ENCODE measurements at places on chromosomes 2 and 18.

DNA sequence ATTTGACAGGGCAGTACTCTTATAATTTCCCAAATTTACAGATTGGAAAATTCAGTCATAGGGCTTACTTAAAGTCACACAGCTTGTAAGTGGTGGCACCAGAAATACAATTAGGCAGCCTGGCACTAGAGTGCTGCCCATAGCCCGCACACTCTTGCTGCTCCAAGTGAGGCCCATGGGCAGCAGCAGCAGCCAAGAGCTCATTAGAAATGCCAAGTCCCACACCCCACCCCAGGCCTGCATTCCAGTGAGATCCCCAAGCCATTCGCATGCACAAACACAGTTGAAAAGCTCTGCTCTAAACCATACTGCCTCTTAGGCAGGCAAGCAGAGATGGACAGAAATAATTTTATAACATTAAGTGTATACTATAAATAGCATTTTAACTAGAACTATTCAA, 379.3 kb upstream of the PKDCC start:
- DNase-seq = no peak

DNA sequence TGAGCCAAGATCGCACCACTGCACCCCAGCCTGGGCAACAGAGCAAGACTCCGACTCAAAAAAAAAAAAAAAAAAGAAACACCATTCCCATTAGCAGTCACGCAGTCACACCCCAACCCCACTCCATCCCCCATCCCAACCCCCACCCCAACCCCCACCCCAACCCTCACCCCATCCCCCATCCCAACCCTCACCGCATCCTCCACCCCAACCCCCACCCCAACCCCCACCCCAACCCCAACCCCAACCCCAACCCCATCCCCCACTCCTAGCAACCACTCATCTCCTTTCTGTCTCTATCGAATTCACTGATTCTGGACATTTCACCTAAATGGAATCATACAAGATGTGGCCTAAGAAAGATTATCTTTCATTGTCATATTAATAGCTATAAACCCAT, 25.9 kb upstream of the ATP9B start:
- no peak for DNase-seq

- DNase-seq = no peak
These were observed 416.6 kb upstream of the MEX3C start for GRCh38 chr18:51614033-51614432.

DNA sequence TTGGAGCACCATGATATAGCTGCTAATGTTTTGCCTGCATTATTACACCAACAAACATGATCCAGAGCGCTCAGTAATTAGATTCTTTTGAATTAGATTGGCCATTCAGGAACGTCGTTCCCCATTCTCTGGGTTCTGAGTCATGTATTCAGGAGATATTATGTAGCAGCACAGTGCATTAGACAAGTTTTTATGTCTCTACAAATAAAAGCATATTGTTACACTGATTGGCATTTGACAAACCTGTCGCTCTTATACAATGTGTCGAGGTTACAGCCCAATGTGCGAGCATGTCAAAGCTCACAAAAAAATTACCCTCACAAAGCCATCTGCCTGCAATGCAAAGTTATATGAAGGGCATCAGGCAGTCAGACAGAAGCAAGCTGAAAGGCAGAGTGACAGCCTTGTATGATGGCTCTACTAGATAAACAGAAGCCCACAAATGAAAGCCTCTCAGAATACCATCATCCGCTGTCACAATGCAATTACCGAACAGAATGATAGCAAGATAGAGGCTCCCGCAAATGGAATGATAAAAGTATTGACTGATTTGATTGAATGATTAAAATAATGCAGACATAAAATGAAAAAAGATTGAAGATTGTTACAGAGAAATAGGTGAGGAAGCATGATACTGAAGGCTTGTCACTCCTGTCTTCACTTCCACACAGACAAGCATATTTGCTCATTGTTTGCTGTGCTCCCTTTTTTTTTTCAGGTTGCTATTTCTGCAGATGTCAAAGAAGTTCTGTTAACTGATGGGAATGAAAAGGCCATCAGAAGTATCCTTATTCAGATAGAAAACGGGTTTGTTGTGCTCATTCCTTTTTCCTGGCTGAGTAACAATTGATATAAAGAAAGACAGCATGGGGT, 234.6 kb upstream of the SIX3 start:
- DNase-seq = peak; percentile 41

DNA sequence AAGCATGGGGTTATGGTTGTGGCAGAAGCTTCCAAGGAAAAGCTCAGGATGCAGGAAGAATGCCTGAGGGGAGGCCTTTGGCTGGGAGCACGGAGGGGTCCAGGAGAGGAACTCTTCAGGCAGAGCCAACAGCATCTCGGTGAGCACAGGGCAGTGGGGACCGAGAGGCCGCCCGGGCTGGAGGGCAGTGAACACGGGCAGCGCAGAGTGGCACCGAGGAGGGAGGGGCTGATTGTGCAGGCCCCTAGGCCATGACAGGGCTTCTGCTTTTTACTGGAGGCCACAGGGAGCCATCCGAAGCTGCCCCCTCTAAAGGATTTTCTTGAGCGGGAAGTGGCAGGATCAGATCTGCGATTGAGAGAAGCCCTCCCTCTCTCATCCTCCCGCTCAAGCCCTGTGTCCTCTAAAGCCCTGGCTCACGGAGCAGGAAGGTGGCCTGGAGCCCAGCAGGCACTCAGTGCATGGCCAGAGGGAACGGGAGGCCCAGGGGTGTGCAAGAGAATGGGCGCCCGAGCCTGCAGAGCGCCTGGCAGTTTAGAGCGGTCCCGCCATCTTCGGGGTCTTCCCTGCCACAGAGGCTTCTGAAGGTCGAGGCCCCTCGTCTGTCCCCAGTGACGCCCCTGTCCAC, 110.0 kb upstream of the STON1 start:
- DNase-seq = no peak

- no peak for DNase-seq
These were observed 232.7 kb downstream of the MBD2 start for GRCh38 chr18:53991805-53992204.

GRCh38 chr2:11765501-11765900, 19.1 kb downstream of the LPIN1 start:
- no peak for DNase-seq

- no peak for DNase-seq
These were observed 138.9 kb upstream of the APCDD1 start for GRCh38 chr18:10315522-10315921.

- DNase-seq = peak; percentile 15
These were observed 57.9 kb upstream of the KCNE4 start for GRCh38 chr2:222993920-222994650.

- no peak for DNase-seq
These were observed 12.2 kb upstream of the SKOR2 start for GRCh38 chr18:47263430-47264307.

- DNase-seq = no peak
These were observed 663 bp downstream of the NUP35 start for GRCh38 chr2:183124957-183125255.

- DNase-seq = peak; percentile 52
These were observed 196.4 kb downstream of the HRH4 start for GRCh38 chr18:24656551-24657443.

GRCh38 chr18:31512203-31512764, 14.3 kb downstream of the DSG2 start:
- DNase-seq = no peak

GRCh38 chr18:45328296-45328695, 287.0 kb upstream of the SLC14A2 start:
- no peak for DNase-seq

- DNase-seq = no peak
These were observed 199.8 kb upstream of the NRP2 start for GRCh38 chr2:205482399-205483081.

DNA sequence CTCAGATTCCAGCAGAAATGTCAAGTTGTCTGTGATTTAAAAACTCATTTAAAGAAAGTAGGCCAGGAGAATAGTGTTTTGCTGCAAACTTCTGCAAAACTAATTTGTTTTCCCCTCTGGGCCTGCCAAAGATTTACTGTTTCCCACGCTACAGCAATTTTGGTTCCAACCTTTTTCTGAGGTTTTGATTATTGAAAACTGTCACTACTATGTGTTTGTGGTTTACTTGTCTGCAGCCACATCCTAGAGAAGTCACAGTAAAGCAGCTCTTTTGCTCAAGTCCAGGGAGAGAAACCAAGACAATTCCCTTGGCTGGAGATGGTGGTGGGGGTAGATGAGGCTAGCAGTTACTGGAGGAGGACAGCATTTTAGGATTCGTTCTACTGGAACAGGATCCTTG, 12.8 kb downstream of the IL1R2 start:
- no peak for DNase-seq

- DNase-seq = no peak
These were observed 66.2 kb upstream of the MCFD2 start for GRCh38 chr2:46981662-46982350.

GRCh38 chr2:8575834-8576423, 105.9 kb upstream of the ID2 start:
- DNase-seq = no peak

DNA sequence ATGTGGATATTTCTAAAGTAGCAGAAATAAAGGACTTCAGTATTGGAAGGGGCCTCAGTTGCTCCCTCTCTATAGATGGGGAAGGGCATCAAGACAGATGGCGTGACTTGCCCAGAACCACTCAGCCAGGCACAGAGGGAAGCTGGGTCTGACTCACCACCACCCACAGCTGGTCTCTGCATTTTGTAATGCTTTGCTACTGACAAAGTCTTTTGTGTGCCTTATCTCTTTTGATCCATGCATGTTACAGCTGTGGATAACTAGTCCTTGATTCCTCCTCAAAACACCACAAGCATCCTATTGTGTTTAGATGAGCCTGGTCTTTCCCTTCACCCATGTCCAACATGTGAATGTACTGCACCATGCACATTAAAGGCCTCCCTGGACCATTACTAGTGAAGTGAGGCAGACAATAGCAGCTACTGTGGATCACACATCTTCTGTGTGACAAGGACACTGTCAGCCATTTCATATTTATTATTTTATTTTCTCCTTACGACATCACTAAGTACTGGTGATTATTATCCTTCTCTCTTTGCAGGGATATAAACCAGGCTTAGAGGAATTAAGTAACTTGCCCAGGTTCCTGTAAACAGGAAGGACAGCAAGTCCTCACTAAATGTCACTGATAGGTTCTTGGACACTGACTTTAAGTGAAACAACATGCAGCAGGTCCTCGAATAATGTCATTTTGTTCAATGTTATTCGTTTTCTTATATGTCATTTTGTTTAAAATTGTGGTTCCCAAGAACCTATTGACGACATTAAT, 29.6 kb upstream of the IL37 start:
- no peak for DNase-seq

DNA sequence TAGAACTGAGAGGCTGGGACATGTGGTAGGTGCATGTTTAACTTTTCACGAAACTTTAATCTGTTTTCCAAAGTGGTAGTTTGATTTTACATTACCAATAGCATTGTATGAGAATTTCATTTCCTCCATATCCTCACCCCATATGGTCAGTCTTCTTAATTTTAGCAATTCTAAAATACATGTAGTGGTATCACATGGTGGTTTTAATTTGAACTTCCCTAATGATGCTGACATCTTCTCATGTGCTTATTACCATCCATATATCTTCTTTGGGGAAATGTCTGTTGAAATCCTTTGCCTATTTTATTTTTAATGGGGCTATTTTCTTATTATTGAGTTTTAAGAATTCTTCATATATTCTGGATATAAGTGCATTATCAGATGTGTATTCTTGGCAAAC, 89.3 kb downstream of the BCL2L11 start:
- DNase-seq = no peak

GRCh38 chr2:127128445-127128904, 21.5 kb upstream of the BIN1 start:
- no peak for DNase-seq

DNA sequence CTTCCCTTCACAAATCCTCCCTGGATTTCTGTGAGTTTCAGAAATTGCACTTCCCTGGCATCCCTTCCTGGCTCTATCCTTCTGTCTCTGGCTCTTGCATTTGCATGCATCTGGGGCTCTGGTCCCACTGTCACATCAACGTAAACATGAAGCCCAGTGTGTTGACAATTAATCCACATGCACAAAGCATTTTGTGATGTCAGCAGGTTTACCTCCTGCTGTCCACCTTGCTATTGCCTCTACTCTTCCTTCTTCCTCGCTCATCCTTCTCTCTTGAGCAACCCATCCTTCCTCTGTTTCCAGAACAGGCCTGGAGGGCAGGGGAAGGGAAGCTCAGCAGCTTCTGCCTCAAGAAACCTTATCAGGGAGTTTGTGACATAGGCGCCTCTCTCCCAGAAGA, 111.7 kb upstream of the ATP5MC3 start:
- no peak for DNase-seq

- no peak for DNase-seq
These were observed 36.8 kb downstream of the NFATC1 start for GRCh38 chr18:79432376-79433120.

All from NCI-H345 (cell line).